ENCODE measurements at places on chromosomes 12 and 14.

DNA sequence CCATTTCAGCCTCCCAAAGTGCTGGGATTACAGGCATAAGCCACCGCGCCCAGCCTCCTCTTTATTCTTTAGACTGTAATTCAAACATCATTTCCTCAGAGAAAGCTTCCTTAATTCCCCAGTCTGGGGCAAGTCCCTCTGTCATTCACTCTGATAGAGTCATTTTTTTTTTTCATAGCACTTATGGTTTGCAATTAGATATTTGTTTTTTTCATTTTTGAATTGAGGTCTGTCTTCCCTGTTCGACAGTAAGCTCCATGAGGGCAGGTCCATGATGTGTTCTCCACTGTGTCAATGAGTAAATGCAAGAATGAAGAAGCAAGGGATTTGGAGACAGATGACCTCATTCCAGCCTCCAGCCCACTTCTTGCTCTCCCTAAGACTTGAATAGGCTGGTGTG, 12.1 kb downstream of the ASIC1 start:
- DNase-seq, result no peak

GRCh38 chr12:1469070-1469469, 125.3 kb downstream of the FBXL14 start:
- no peak for DNase-seq

GRCh38 chr12:52186118-52186840, 5.5 kb downstream of the KRT80 start:
- DNase-seq, result no peak

GRCh38 chr12:120758798-120759590, 33.4 kb downstream of the ACADS start:
- no peak for DNase-seq

DNA sequence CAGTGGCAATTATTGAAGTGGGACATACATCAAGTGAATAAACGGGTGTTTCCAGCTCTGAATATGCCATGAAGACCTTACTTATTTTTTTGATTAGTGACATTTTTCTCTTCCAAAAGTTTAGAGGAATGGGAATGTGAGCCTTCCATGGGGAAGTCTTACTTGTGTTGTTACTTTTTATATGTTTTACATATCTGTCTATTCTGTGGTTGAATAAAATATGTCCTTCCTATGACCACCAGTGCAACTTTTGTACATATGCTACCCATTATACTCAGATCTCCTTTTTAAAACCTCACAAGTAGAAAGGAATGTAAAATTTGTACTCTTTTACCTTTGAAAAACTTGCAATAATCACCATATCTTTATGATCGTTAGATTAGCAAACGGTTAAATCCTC, 132.7 kb downstream of the MSRB3 start:
- no peak for DNase-seq

DNA sequence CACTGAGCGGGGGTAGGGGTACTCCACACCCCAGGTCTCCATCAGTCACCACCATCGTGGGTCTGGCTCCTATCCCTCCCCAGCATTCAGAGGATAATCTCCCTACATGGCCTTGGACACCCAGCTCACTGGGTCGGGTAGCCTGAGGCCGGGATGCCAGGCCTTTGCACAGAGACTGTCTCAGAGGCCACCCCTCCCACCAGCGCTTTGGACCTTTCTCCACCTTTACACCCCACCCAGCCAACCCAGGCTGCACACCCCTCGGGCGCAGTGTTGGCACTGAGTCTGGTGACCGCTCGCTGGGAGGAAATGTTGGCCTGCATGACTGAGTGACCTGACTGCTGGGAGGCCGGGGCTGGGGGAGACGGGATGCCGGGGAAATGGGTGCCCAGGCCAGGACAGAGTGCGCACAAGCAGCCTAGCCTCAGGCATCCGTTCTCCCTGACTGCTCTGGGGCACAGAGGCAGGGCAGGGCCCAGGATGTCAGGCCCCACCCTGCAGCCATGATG, 10.6 kb upstream of the LBHD2 start:
- no peak for DNase-seq

- no peak for DNase-seq
These were observed 127.0 kb downstream of the TSPAN9 start for GRCh38 chr12:3204143-3204542.

- no peak for DNase-seq
These were observed 99.9 kb upstream of the MYF6 start for GRCh38 chr12:80607361-80608135.

GRCh38 chr12:110317911-110318310, 36.9 kb downstream of the ATP2A2 start:
- DNase-seq, result no peak

DNA sequence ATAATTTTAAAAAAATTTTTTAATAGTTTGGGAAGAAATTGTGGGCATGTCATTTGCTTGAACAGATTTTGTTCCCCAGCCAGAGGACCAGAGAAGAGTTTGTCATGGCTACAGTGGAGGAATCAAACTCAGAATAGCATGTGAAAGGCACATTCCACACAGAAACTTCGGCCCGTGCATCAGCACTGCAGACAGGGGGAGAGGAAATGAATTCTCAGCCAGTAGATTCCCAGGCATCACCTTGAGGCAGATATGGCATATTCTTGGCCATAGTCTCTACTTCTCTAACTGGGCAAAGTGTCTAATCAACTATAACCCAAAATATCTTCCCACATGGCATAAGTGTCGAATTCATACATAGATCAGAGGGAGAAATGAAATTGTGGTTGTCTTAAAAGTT, 153.3 kb downstream of the PRKCH start:
- DNase-seq, result no peak

- DNase-seq, result no peak
These were observed 134 bp downstream of the DUSP6 start for GRCh38 chr12:89352242-89352491.

DNA sequence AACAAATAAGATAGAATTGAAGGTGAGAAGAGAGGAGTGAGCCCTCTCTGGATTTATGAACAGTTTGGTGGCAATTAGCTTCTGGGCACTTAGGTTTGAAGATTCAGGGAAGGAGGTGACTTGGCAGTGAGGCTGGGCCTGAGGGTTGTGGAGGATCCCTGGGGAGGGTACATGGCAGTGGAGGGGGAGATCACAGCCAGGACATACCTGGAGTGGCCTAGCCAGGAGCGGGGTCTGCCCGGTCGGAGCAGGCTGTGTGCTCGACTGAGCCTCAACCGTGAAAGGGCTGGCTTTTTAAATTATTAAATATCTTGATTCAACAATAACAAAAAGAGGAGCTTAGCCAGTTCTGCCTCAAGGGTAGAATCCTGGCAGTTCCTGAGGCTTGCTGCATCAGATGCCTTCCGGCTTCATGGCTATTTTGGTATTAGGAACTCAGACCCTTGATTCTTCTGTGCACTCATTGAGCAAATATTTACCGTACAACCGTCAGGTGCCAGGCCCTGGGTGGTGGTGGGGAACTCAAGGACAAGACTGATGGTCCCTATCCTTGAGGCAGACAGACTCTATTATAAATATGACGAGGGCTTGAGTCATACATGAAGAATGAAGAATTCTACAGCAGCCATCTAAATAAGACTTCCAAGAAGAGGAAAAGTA, 73.4 kb downstream of the SPTB start:
- DNase-seq, result no peak

GRCh38 chr14:29898470-29898869, 29.2 kb downstream of the PRKD1 start:
- DNase-seq, result no peak

DNA sequence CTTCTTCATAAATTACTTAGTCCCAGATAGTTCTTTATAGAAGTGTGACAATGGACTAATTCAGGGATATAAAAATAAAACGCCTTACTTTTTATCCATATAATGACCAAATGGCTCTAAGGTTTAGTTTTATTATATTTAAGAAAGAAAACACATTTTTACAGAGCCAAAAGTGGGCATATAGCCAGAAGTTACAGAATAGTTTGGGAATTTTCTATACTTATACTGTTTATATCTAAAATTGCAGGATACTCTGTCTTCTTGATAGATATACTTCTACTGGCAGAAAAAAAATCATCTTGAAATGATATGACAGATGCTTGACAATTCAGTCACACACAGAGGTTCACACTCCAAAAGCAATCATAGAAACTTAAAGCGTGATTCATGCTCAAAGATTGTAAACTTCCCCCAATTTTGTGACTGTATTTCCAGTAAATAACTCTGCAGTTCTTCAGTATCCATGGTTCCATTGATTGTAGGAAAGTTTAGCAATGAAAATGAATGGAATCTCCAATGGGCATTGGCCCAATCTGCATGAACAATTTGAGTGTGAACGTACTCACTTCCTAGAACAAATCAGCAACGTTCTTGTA, 307.8 kb downstream of the NOVA1 start:
- no peak for DNase-seq

- DNase-seq, result no peak
These were observed 50.9 kb downstream of the ALG10B start for GRCh38 chr12:38367506-38367905.

DNA sequence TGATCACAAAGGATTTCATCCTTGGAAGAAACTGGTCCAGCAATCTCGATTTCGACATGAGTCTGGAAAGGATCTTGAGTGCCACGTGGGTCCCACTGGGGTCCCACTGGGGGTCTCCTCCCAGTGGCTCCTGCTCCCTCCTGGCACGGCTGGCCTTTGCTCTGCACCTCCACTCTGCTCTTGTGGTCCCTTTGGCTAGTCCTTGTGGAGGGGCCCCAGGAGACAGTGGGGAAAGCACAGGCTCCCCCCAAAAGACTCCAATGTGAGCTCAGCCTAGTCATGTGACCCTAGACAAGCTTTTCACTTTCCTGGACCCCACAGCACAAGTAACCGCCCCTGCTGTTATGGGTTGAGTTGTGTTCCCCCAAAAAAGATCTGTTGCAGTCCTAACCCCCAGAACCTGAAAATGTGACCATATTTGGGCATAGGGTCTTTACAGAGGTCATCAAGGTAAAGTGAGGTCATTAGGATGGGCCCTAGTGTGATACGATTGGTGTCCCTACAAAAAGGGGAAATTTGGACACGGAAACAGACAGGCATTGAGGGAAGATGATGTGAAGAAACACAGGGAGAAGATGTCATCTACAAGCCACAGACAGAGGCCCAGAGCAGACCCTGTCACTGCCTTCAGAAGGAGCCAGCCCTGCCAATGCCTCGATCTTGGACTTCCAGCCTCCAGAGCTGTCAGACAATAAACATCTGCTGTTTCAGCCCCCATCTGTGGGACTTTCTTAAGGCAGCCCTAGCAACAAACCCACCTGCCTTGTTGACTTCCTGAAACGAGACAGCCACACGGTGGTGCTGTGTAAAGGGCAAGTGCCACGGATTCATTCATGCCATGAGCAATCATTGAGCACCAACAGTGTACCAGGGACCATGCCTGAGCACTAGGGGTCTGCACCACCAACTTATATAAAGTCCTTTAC, 23.8 kb upstream of the PPP2R5C start:
- no peak for DNase-seq

- no peak for DNase-seq
These were observed 56.6 kb upstream of the ACSS3 start for GRCh38 chr12:81021131-81021748.

- DNase-seq, result no peak
These were observed 586.4 kb downstream of the AACS start for GRCh38 chr12:125651625-125652024.

- no peak for DNase-seq
These were observed 4.8 kb downstream of the KLRC4 start for GRCh38 chr12:10404798-10405197.

DNA sequence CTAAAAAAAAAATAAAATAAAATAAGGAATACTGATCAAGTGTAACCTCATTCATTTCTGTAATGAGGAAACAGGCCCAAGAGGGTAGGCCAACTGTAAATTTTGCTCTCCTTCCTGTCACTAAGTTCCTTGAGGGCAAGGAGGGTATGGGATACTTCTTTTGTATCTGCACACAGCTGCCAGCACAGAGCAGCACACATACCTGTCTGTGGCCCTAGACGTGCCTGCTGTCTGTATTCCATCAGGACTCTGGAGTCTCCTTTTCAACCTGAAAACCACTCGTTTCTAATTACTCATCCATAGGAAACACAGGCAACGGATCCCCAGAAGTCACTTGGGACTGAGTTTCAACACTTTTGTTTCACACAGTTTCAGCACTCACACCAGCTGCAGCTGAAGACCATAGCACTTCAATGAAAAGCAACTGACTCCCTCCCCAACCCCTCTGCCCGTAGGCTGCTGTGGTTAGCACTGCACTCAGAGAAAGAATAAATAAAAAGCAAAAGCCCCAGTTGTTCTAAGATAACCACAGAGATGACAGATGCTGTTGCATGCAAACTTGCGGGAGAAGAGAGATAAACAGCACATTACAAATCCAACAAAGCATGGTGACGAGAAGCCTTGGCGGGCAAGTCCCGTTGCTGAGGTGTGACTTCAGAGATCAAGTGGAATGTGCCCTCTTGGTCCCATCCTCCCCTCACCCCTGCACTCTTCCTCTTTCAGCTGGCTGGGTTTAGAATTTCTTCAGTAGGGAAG, 24.9 kb downstream of the CRACR2A start:
- DNase-seq, result peak; percentile 33

GRCh38 chr12:67202011-67202677, 67.0 kb upstream of the CAND1 start:
- no peak for DNase-seq
